ENCODE measurements at places on chromosomes 1 and 21. TPM values are rescaled to one million over a fixed set of nuclear protein-coding genes. Genes with fewer than 3 reads are reported as not detected.

The CNKSR1 gene
- 1.0 TPM for total RNA-seq

The CCDC185 gene
- not detected for total RNA-seq

The SUCO gene
- 96.0 TPM for total RNA-seq

The GPR3 gene
- 0.87 TPM for total RNA-seq

DNA sequence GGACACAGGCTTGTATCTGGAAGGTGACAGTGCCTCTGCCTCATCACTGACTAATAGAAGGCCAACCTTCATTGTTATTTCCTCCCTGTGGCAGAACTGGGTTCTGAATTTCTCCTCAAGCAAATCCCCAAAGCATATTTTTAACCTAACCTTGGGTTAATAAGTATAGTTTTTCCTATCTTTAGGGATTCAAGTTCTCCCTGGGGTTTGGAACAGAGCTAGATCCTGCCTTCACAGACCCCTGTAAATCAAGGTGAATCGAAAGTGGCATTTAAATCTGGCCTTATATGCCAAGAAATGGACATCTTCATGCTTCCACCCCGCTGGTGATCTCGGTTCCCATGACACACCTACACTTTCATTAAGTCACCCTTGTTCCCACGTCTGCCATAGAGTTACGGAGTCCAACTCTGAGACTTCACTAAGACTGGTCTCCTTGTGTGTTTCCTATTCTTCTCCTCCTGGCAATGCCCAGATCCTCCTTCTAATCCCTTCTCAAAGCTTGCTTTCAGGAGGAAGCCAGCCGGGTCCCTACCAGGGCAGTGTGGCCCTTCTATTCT lies 4.3 kb upstream of the CHI3L2 start:
- no peak for DNase-seq

GRCh38 chr1:8510041-8510823 lies 192.3 kb downstream of the SLC45A1 start:
- peak; percentile 78 for DNase-seq

- no peak for DNase-seq
Observed at GRCh38 chr1:167661527-167662426, 31.7 kb downstream of the RCSD1 start.

DNA sequence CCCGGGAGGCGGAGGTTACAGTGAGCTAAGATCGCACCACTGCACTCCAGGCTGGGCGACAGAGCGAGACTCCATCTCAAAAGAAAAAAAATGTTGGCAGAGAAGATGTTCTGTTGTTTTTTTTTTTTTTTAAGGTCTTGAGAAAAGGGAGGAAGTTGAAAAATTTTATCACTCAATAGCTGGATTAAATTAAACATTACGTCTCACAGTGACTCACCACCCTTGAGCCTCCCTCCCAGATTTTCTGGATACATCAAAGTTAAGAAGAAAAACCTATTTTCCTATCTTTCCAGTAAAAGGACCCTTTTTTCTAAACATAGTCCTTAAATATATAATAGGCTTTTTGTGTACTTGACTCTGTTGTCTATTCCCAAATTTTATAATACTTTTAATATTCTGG lies 35.5 kb downstream of the IFNAR1 start:
- no peak for DNase-seq

GRCh38 chr1:223652436-223652941 lies 13.0 kb downstream of the CAPN8 start:
- DNase-seq, result no peak

GRCh38 chr1:69587391-69587790 lies 19.7 kb downstream of the LRRC7 start:
- no peak for DNase-seq

- no peak for DNase-seq
Observed at GRCh38 chr1:208268541-208269337, 24.6 kb upstream of the PLXNA2 start.

GRCh38 chr21:44854664-44855446 lies 18.6 kb downstream of the PTTG1IP start:
- no peak for DNase-seq

DNA sequence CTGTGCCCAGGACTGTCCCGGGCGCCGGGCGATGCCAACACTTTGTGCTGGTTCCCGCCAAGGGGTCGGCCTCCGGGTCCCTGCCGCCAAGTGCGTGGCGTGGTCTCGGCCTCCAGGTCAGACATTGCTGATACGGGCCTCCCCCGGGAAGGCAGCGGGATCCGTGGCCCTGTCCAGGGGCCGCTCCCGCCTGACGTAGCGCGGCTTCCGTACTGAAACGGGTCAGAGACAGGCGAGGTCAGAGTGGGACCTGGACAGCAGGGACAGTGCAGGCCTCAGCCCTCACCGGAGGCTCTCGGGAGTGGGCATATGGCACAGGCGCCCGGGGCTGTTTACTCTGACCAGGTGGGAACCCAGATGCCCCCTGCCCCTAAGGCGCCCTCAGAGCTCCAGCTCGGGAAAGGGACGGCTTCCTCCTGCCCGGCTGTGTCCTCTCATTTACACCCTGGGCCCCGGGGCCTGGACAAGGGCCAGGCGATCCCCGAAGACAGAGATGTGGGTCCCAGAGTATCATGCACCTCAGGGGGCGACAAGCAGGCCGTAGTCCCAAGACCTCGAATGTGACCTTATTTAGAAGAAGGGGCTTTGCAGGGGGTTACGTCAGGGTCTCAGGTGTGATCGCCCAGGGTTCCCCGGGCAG lies 8.8 kb upstream of the RNF223 start:
- DNase-seq, result peak; percentile 15

GRCh38 chr1:220430059-220430458 lies 97.9 kb upstream of the MARK1 start:
- DNase-seq, result no peak

GRCh38 chr1:78171736-78172590 lies 126.2 kb downstream of the GIPC2 start:
- DNase-seq, result no peak

DNA sequence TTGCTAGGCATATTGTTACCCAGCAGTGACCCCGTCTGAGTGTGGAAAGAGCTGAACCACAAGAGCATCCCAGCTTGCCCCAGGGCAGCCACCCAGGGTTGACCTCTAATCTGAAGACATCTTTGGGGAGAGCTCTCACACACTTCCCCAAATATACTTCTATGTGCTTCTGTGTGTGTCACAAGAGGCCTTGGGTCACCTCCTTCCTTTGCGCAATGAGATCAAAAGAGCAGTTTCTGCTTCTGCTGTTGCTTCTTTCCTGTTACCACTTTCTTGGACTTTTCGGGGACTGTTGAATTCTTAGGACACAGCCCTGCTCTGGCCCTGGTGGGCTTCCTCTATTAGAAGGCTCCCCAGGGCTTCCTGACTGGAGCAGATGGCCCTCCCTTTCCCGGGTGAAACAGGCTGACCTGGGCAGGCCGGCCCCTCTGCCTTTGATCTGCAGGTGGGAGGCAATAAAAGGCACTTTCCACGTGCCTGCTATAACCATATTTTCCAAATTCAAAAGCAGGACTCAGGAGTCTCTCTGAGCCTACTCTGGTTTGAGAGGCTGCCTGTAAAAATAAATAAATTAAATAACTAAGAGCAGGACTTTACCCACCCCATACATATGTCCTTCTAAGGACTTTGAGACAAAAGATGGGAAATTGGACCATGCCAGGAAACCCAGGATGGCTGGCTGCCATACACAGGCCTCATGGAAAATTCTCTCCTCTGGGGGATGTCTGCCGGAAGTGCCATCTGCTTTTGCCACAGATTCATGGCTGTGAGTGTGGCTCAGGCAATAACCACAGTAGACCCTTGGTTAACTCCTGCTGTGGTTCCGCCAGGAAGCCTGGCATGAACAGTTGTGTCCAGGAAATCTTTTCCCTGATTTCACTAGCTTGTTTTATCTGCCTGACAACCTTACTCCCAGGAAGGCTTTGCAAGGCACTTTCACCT lies 28.3 kb upstream of the RCSD1 start:
- no peak for DNase-seq

DNA sequence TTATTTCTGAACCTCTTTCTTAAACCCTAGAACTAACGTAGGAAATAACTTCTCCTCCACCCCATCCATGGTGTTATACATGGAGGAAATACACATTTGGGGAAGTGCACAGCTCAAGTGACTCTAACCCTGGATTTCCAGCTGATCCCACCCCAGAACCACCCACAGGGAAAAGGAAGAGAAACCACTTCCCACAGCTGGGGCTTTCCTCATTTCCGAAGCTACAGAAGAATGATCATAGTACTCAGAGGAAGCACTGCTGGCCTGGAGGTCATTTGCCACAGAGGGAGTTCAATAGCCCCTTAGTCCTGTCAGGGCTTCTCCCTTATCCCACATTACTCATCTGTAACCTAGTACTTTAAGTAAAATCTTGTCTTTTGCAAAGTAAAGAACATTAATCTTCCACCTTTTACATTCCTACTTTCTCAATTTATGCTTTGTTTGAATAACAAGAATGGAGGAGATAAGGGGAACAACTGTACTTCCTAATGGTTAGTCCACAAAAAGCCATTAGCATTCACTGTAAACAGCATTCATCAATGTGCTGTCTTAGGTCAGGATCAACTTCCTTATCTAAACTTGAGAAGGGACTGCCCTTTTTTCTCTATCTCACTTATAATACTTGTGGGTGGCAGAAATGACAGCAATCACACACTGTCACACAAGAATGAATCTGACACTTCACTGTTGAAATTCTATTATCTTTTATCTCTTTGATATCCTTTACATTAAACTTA lies 63.0 kb upstream of the RGS1 start:
- DNase-seq, result no peak

- no peak for DNase-seq
Observed at GRCh38 chr1:2787163-2787911, 14.2 kb downstream of the TTC34 start.

- no peak for DNase-seq
Observed at GRCh38 chr1:79388694-79389361, 382.3 kb upstream of the ADGRL4 start.

DNA sequence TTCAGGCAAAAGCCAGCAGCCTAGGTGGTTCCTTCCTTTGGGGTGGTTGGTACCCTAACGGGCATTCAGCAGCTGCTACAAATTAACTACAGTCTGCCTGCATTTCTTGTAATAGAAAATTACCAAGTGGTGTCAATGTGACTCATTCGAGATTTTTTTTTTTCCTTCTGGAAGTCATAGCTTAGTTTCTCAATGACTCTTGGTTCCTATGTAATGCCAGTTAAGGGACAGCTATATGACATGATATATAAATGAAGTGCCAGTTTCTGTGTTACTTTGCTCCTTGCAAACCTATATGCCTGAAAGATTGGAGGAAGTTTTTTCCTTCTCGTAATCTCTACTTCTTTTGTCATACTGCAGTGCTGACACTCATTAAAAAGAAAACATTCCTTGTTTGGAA lies 2.6 kb downstream of the MGST3 start:
- DNase-seq, result no peak

- no peak for DNase-seq
Observed at GRCh38 chr1:230009611-230010313, 57.3 kb upstream of the GALNT2 start.
